AG04450 (cell line): ENCODE measurements at places on chromosomes 5 and 9.

- DNase-seq, result no peak
These were observed 142.5 kb downstream of the RNF180 start for GRCh38 chr5:64308135-64308534.

- no peak for DNase-seq
These were observed 322.9 kb upstream of the RPS23 start for GRCh38 chr5:82601077-82601476.

DNA sequence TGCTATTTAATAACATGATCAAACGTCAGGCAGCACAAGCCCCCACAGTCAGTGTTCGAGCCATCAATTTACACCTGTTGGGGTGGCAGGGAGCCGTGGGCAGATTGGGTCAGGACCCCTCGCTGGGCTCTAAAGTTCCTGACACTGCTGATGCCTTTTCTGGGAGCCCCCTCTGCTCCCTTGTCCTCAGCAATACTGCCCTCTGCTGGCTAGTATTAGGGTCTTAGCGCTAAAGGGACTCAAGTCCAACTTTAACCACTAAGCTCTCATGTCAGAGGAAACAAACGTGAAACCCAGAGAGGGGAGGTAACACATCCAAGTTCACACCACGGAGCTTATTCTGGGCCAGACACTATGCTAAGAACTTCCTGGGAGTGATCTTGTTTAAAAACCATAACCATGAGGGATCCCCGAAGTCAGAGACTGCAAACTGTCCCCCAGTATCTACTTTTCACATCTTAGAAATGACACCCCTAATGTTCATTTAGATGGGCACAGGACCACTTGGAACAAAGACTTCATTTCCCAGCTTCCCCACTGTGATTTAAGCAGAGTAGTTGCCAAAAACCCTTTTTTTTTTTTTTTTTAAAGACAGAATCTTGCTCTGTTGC lies 20.4 kb downstream of the ANKS6 start:
- DNase-seq, result peak; percentile 52

GRCh38 chr9:20376731-20377375 lies 245.4 kb downstream of the MLLT3 start:
- DNase-seq, result no peak

DNA sequence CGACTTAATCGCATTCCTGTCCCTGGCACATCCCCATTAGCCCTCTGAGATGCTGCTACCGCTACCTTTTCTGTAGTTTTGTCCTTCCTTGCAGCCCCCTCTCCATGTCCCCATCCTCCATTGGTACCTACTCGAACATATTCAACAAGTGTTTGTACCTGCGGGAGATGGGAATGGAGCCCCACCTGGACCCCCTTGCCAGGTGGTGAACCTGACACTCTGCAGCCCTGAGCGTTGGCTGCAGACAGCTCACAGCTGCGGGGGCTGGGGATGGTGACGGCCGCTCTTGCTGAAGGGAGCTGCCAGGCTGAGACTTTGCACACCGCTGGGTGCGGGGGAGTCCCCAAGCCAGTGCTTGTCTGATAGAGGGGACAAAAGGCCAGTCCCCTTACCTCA lies 96.3 kb upstream of the DAP start:
- DNase-seq, result no peak

- no peak for DNase-seq
These were observed 30.1 kb upstream of the TRIM32 start for GRCh38 chr9:116656977-116657376.

GRCh38 chr5:32004404-32004803 lies 169.7 kb downstream of the GOLPH3 start:
- DNase-seq, result no peak

GRCh38 chr5:33994845-33995244 lies 10.4 kb upstream of the SLC45A2 start:
- DNase-seq, result no peak
